ENCODE measurements at places on chromosomes 12 and 14.

- no peak for DNase-seq
Measured at GRCh38 chr12:119594399-119594730, 791 bp downstream of the TMEM233 start.

- no peak for DNase-seq
Measured at GRCh38 chr14:95268350-95268749, 51.4 kb downstream of the CLMN start.

GRCh38 chr12:49017891-49018260 lies 700 bp downstream of the PRKAG1 start:
- no peak for DNase-seq

- DNase-seq, result no peak
Measured at GRCh38 chr12:129179941-129180553, 326.8 kb downstream of the GLT1D1 start.

GRCh38 chr12:14514946-14515345 lies 52.7 kb downstream of the PLBD1 start:
- peak; percentile 38 for DNase-seq

GRCh38 chr12:120801146-120801545 lies 75.5 kb downstream of the ACADS start:
- no peak for DNase-seq

DNA sequence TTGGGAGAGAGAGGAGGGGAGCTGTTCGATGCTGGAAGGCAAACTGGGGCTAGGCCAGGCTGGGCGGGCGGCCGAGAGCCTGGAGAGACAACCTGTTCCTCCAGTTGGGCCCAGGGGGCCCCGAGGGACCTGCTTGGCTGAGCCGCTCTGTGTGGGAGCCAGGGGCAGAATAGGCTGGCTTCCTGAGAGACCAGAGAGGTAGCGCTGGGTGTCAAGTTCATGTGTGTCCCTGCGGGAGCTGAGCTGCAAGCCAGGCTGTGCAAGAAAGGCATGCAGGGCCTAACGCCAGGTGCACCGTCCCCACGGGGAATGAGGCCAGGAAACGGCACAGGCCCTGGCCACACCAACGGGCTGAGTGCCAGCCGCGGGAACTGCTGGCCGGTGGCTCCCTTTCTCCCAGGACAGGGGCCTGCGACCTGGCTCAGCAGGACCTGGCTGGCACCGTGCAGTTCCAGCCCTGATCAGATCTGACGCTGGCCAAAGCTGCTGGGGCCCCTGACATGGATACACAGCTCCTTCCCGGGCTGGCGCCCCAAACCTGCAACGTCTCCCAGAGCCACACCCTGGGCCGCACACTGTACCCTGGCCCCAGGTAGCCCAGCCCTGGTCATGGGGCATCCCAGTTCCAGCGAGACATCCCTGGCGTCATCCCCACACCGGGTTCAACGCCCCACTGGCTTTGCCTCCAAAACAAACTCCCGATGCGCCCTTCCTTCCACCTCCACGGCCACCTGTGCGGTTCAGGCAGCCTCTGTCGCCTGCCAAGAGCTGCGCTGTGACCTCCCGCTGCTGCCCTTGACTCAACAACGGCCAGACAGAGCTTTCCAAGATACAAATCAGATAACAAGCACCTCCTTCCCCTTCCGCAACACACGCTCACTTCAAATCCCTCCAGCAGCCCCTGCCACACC lies 65.0 kb downstream of the RFLNA start:
- DNase-seq, result no peak

- no peak for DNase-seq
Measured at GRCh38 chr12:123482876-123483275, 24.9 kb downstream of the SNRNP35 start.

DNA sequence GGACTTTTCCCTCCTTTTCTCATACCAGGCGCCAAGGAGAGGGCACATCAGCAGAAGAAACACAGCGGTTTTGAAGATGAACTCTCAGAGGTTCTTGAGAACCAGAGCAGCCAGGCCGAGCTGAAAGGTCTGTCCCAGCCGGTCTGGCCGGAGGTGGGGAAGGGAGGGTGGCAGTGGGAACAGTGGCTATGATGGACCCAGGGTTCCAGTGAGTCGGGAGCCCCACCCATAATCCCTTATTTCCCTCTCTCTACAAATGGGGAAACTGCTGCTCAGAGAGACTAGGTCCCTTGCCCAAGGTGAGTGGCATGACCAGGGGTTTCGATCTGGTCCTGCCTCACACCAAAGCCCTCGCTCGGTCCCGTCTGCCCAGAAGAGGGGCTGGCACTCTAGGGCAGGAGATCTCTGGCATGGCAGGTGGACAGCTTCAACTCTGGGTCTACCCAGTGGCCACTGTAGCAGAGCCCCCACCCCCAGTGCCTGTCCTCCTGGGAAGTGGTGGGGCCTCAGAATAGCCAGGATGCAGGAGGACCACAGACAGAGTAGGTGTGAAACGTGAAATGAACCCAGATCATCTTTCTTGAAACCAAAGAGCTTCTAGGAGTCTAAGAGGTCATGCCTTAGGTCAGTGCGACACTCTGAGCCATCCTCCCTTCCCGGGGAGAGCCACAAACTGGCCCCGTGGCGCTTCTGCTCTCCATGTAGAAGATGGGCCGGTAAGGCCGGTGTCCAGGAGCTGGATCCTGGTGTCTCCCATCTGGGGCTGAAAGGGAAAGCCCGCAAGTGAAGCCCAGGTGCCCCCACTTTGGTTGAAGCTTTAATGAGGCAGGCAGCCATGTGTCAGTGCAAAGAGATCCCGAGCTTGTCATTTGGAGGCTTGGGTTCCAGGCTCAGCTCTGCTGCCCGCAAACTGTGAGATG lies 7.0 kb downstream of the CHGA start:
- DNase-seq, result no peak

DNA sequence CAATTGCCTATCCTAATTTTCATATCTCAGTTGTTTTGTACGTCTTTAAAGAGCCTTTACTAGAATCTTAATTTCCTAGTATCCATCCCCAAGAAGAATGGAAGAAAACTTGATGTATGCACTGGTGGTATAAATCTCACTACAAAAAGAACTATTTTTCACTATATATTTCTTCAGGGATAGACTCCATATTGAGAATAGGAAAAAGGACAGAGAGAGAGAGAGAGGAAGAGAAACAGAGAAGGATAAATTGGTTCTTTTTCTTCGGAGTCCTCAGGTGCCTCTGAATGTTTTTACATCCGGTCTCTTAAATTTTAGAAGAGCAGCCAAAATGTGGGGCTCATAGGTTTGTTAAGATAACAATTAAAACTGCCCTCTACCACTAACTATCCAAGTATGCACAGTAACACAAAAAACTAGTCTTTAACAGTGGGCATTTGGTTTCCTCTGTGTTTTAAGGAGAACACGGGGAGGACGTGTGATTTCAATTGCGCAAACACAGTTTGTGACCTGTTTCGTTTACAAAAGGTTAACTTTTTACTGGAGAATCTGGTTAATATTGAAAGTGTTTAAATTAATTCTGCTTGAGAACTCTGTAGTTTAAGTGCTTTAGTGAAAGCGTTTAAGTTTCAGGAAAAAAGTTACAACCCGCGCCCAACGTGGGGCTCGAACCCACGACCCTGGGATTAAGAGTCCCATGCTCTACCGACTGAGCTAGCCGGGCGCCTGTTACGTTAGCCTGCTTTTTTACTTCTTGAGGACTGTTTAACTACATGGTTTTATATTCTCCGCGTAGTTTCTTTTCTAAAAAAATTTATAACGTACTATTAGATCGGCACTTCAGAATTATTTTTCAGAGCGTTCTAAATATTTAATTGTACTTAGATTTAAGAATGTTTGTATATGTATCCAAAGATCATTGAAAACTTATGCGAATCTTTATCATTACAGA lies 5.1 kb upstream of the PSMA3 start:
- DNase-seq, result no peak

GRCh38 chr14:103110681-103111231 lies 12.5 kb upstream of the TNFAIP2 start:
- DNase-seq, result no peak

- no peak for DNase-seq
Measured at GRCh38 chr12:21972055-21972454, 30.8 kb upstream of the ABCC9 start.

DNA sequence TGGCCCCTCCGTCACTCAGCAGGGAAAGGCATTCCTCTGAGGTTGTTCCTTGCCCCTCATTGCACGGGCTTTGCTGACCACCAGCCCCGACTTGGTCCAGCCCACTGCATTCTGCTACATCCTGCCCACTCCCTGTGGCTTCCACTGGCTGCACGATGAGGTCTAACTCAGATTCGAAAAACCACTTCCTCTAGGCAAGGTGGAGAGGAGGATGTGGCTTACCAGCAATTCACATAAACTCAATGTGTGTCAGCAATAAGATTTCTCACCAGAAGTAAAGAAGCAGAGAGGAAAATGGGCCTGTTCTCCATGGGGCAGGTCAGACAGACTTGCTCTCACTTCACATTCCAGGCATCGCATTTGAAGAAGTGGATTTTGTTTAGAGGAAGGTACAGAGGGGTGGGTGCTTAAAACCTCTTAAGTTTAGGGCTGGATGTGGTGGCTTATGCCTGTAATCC lies 14.7 kb downstream of the GPR68 start:
- DNase-seq, result no peak

All from keratinocyte (primary cell).